ENCODE measurements at places on chromosomes 1 and 21.
A peak's percentile ranks its signal among the peaks of the same experiment; 100 is the strongest.

GRCh38 chr21:14763695-14764064, 217.6 kb upstream of the SAMSN1 start:
- DNase-seq, result no peak

- DNase-seq, result no peak
Measured at GRCh38 chr1:228853637-228854036, 118.4 kb downstream of the RHOU start.

DNA sequence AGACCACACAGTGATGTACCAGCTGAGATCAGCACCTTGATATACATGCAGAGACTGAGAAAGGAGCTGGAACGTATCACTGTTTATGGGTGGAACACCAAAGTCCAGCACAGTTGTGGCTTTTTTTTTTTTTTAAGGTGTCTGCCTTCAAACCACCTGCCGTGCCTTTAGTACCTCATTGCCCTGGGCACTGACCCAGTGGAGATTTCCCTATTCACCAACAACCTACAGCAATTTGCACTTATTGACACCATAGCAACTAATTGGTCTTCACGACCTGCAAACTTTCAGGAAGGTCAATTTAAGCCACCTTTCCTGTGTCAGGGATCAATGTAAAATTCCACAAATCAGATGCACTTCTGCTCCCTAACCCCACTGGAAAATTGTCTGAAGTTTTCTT, 181.6 kb upstream of the ADGRL2 start:
- DNase-seq, result no peak

DNA sequence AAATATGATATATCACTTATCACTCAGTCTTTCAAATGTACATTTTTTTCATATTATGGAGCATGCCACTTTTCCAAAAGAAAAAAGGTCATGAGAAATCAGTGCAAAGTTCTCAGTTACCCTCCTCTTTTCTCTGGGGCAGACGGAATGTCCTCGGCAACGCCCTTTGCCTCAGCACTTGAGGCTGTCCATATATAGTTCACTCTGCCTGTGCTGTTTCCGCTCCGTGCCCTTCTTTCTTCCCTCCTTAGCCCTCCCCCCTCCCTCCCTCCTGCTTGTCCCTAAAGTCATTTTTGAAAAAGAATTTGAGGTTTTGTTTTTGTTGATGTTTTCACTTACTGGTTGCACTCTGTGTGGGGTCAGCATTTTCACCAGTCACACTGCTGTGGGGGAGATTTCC, 5.4 kb downstream of the BARHL2 start:
- DNase-seq, result no peak

GRCh38 chr1:110773813-110774212, 99.1 kb upstream of the KCNA3 start:
- no peak for DNase-seq

GRCh38 chr1:170494369-170494768, 37.6 kb upstream of the GORAB start:
- peak; percentile 44 for DNase-seq

All from EL (cell line).